ENCODE measurements at places on chromosomes 2 and 18.
A peak's percentile ranks its signal among the peaks of the same experiment; 100 is the strongest.

GRCh38 chr2:54866868-54867267 is 143.4 kb downstream of the EML6 start:
- no peak for DNase-seq

GRCh38 chr2:128091726-128092080 is 703 bp downstream of the UGGT1 start:
- no peak for DNase-seq

DNA sequence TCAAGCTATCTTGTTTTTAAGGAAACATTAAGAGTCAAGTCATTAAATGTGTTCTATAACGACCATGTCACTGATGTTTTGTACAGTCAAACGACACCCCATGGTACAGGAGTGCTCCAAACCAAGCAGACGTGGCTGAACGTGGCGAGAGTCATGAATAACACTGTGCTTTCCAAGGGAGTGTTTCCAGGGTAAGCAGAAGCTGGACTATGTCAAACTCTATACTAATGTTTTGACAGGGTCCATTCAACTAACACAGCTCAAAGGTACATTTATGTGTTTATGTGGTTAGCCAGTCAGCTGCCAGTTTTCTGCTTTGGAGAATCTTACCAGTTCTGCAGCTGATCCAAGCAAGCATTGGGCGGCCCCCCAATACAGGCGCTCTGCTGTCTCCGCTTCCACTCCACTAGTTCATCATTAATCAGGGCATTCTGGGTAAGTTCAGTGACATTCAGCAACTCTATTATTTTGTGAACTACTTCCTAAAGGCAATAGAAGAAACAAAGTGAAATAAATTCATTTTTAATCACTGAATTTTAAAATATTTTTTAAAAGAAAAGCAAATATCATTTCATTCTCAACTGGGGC is 16.4 kb downstream of the STAT1 start:
- DNase-seq, result no peak

GRCh38 chr2:110149330-110150220 is 34.0 kb upstream of the MALL start:
- no peak for DNase-seq

GRCh38 chr2:216394881-216395280 is 17.4 kb upstream of the SMARCAL1 start:
- no peak for DNase-seq

DNA sequence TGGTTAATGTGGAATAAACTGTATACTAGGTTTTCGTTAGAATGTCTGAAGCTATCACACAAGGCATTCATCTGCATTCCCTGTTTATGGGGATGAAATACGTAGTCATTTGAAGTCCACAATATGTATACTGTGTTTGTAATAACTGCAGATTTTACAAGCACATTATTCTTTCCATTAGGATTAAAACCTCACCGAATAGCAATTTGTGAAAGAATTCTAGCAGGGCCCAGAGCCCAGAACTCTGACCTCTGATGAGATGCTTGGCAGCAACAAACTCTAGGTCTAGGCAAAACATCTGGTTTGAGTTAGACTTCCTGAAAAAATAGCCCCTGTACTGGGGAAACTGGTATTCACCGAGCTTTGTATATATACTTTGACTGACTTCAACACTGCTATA is 158.2 kb downstream of the SRBD1 start:
- DNase-seq, result no peak

DNA sequence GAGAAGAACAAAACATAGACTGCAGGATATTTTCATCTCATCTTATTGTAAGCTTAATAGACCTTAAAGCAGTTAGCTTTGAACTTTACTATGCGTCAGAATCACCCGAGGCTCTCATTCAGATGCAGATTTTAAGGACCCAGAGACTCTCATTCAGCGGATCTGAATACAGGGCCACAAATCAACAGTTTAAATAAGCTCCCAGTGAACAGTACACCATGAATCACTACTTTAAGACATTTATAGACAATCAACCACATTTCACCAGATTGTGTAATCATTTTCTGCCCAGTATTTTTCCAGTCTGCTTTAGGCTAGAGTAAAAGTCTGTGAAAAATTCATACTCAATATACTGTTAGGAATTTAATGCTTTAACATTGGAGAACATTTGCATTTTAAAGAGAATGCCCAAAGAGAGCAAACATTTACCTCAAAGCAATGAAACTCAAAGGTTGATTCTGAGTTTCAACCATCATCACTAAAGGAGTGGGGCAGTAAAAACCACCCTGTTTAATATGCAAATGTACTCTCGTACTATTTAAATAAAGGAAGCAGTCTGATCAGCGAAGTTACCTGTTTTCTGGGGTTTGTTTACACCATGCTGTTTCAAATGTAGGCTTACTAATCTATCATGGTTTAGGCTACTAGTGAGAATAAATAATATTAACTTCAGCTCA is 11.0 kb upstream of the ALPK2 start:
- no peak for DNase-seq

DNA sequence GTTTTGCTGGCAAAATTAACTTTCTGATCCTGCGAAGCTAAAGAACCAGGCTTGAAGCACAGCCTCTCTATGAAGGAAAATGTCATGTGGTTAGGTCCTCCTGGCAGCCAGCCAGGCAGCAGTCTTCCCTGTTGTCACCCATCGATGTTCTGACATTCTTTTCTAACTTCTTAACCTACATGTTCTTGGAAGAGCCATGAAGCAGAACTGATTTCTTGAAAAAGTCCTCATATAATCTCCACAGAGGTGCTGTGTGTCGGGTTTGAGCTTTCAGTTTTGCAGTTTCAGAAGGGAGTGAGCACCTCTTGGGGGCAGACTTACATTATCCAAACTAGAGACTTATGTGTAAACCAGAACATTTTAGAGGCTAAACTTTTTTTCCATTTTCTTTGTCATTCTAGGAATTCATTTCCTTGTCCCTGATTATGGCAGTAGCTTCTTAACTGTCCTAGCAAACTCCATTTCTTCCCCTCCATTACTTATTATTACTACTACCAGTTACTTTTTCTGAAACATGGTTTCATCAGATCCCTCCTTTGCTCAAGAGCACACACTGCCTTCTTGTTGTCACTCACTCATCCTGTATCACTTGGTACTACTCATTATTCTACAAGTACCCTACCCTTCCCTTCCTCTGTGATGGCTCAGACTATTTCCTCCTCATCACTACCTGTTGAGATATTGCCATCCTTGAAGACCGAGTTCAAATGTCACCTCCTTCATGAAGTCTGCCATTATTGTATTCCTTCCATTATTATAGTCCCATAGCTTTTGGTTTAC is 31.1 kb downstream of the DOK1 start:
- DNase-seq, result no peak

GRCh38 chr2:164993287-164994016 is 38.1 kb upstream of the SLC38A11 start:
- no peak for DNase-seq

GRCh38 chr2:229025653-229026052 is 245.4 kb downstream of the PID1 start:
- no peak for DNase-seq

GRCh38 chr2:202410092-202410491 is 34.0 kb downstream of the BMPR2 start:
- DNase-seq, result no peak

DNA sequence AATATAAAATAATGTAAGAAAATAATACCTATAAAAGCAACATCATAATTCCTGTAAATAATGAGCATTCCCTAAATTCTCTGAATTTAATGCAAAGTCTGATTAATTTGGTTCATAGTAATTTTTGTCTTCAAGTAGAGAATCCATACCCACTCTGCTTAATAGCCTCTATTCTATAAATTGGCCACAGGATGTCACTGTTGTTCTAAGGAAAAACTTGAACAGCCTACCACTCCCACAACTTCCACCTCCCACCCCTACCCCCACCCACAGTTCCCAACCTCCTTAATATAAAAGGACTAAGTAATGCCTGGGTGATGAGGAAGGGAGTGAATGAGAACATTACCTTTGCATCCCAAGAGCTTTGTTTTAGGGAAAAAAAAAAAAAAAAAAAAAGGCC is 27.2 kb upstream of the BBS5 start:
- DNase-seq, result no peak

DNA sequence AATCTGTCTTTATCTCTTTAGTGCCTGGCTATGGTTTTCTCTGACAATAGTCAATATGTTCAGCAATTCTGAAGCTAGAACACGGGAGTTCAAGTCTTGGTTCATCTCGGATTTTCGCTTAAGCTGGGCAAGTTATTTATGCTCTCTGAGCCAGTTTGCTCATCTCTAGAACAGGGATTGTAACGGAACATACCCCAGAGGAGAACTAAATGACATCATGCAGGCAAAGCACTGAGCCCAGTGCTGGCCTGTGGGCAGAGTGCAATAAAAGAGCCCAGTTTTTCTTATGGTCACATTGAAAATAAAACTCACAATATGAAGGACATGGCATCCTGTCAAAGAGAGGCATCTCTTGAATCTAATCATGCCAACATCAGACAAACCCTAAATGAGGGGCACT is 143.9 kb downstream of the ZBTB7C start:
- DNase-seq, result no peak

DNA sequence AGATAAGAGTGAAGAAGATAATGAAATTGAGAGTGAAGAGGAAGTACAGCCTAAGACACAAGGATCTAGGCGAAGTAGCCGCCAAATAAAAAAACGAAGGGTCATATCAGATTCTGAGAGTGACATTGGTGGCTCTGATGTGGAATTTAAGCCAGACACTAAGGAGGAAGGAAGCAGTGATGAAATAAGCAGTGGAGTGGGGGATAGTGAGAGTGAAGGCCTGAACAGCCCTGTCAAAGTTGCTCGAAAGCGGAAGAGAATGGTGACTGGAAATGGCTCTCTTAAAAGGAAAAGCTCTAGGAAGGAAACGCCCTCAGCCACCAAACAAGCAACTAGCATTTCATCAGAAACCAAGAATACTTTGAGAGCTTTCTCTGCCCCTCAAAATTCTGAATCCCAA is 15.7 kb downstream of the MSH6 start:
- DNase-seq, result no peak

- DNase-seq, result no peak
These were observed 4.1 kb downstream of the ANTXR1 start for GRCh38 chr2:69017080-69017479.

DNA sequence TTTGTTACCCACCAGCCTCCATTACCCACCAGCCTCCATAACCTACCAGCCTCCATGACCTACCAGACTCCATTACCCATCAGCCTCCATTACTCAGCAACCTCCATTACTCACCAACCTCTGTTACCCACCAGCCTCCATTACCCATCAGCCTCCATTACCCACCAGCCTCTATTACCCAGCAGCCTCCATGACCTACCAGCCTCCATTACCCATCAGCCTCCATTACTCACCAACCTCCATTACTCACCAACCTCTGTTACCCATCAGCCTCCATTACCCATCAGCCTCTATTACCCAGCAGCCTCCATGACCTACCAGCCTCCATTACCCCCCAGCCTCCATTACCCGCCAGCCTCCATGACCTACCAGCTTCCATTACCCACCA is 133.3 kb upstream of the HS6ST1 start:
- no peak for DNase-seq

GRCh38 chr2:111022633-111023032 is 98.1 kb upstream of the BCL2L11 start:
- DNase-seq, result no peak

GRCh38 chr2:230203110-230203676 is 16.6 kb downstream of the SP110 start:
- DNase-seq, result peak; percentile 38

- DNase-seq, result no peak
These were observed 48.3 kb downstream of the ZNF804A start for GRCh38 chr2:184646593-184646992.

DNA sequence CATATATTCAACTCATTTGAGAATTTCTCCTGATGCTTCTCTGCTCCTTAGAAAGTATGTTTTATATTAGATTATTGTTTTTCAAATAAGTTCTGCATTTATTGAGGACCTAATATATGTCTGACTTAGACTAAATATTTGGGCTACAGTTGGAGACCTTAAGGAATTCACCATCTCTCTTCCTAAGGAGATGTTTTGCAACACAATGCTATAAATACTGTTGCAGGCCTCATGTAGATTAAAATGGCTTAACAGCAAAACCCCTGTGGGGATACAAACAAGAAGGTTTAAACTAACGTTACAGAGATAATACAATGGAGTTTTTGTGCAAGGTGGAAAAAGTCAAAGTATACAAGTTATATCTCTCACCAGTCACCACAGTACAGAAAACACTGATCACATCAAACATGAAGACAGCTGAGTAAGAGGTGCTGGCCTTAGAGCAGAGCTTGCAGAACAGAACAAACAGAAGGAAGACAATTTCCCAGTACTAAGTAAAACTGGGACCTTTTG is 20.1 kb upstream of the BMPR2 start:
- no peak for DNase-seq

- DNase-seq, result no peak
These were observed 38.9 kb upstream of the ATP6V1B1 start for GRCh38 chr2:70896765-70897202.

DNA sequence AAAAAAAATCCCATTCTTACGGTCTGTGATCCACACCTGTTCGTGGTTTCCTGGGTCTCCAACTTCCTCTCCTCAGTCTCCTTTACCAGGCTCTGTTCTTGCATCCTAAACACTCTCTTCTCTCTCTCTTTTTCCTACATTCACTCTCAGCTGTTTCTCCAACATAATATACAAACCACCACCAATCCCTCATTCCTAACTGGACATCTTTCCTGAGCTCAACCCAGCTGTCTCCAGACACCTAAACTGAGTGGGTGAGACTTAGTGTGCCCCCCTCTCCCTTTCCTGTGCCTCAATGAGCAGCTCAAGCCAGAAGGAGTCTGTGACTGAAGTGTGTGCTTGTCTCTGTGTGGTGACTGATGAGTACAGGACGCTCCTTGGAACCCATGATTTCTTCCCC is 59.4 kb downstream of the LIPG start:
- DNase-seq, result no peak

- DNase-seq, result no peak
These were observed 88.9 kb downstream of the MYL12B start for GRCh38 chr18:3350566-3351527.

DNA sequence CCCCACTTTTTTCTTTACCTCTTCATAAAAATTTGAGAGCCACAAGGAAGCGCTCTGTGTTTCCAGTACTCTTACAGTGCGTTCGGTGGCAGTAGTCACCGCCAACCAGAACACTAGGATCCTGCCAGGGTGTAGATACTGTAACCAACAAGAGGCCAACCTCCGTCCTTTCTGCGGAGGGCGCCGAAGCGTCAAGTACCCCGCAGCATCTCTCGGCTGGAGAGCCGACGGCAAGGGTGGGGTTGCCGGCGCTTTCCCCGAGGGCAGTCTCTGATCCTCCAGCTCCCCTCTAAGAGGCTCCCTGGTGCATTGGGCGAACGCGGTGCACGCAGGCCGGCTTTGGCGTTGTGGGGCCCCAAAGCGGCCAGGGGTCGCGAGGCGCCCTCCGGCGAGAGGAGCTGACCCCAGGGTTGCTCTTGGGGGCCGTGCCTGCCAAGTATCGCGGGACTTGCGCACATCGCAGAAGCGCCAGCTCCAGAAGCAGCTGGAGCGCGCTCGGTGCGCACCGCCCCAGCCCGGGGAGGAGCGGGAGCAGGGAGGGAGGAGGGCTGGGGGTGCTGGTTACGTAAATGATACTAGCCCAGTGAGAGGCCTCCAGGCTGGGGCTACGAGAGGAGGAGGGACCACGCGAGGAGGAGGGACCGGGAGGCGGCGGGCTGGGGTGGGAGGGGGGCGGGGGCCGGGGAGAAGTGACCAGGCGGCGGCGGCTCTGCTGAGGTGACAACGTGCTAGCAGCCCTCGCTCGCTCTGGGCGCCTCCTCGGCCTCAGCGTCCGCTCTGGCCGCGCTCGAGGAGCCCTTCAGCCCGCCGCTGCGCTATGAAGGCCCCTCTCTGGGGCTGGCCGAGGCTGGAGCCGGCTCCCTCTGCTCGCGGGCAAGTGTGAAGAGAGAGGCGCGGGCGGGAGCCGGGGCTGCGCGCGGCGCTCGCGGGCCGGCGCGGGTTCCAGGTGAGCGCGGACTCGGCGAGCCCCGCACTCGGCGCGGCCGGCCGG is at the start of gene GALNT13:
TSS of gene GALNT13 (plus strand) at position 692 of the 991 bp plus-strand sequence.
- peak; percentile 3 for DNase-seq
